ENCODE measurements at places on chromosomes 6 and 20.

DNA sequence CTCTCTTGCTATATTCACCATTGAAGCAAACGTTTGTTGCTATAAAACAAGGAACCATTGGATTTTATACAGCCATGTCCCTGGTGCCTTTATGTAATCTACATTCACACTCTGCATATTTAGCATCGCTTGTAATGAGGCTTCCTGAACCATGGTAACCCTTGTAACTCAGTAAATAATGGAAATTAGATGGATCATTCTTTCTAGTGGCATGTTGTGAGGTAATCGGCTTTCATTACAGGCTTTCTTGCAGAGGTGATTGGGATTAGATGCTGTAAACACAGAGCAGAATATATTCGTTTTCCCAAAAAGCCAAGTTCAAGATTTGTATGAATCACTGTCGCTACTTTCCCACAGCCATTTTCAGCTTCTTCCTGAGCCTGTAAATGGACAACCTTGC, 36.1 kb downstream of the SMPDL3A start:
- no peak for DNase-seq

- no peak for DNase-seq
Measured at GRCh38 chr6:142800240-142800639, 144.7 kb downstream of the HIVEP2 start.

DNA sequence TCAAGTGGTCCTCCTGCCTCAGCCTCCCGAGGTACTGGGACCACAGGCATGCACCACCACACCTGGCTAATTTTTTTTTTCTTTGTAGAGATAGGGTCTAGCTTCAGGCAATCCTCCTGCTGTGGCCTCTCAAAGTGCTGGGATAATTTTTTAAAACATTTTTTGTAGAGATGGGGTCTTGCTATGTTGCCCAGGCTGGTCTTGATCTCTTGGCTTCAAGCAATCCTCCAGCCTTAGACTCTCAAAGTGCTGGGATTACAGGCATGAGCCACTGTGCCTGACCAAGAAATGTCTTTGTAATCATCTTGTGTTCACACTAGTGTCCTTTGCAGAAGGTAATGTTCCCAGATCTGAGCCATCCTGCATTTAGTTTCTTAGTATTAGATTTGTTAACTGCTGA, 61.6 kb downstream of the RIPOR2 start:
- no peak for DNase-seq

- no peak for DNase-seq
Measured at GRCh38 chr6:121695329-121695728, 259.9 kb downstream of the GJA1 start.

DNA sequence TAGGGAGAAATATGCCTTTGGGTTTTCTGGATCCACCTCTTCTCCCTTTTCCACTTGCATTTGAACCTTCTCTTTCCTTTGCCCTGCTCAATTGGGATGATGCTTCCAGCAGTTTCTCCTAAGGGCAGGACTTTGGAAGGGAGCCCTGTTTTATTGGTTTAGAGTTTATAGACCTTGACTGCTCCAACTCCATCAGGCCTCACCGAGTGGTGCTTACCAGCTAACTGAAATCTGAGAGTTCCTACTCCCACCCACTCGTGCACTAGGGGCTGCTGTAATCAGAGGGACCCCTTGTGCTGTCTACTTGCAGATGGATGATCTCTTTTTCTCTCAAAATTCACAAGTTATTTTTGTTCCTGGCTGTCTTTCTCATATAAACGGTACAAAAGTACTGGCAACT, 121.3 kb upstream of the SLC22A16 start:
- DNase-seq: no peak

DNA sequence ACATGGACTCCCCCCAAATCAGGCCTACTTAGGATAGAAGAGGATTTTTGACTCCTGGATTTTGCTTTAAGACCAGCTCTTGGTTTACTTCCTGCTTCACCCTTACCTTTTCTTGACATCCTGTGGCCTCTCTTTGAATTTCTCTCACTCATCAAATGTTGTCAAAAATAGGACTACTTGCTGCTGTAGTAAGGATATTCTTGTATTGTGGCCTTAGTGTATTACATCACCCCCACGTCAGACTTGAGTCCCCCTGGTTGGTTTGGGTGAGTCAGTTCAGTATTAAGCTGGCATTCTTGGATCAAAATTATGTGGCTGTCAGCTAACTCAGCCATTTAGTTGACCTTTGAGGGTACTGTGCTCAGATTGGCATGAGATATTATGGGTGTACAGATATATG, 1.1 kb downstream of the TPX2 start:
- DNase-seq: peak; percentile 71

DNA sequence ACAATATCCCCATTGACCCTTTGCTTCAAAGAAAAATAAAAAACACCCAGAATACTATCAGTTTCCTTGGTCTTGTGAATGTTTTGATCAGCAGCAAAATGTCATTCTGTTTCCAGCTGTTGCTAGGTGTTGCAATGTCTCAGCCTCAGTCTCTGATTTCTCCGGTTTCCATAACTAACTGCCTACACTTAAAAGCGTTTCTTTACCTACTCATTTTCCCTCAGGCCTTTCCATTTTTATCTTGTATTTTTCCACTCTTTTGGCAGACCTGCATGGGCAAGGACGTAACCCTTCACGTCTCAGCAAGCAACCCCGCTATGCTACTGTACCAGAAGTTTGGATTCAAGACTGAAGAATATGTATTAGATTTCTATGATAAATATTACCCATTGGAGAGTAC, 49.4 kb downstream of the KAT14 start:
- DNase-seq: no peak

GRCh38 chr6:5828296-5828695, 178.4 kb downstream of the NRN1 start:
- no peak for DNase-seq

- DNase-seq: no peak
Measured at GRCh38 chr6:155882527-155883333, 427.1 kb upstream of the NOX3 start.

GRCh38 chr6:100300221-100300736, 164.4 kb downstream of the SIM1 start:
- no peak for DNase-seq

DNA sequence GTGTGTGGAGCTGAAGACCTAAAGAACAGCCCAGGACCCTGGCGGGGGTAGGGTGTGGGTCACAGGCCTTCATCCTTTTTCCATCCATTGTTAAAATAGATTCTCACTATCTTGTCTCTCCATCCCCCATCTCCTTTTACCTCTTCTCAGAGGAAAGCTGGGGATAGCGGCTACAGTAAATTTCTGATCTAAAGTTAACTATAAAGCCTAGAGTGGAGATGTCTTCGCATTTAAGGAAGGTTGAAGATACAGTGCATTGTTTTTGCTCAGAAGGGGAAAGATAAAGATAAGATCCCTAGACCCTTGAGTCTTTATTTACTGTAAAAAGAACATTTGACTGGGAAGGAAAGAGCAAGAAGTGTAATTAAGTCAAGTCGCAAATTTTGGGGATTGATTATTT, 8.6 kb downstream of the FOXA2 start:
- DNase-seq: no peak

- no peak for DNase-seq
Measured at GRCh38 chr6:37352384-37352783, 1.4 kb upstream of the RNF8 start.

DNA sequence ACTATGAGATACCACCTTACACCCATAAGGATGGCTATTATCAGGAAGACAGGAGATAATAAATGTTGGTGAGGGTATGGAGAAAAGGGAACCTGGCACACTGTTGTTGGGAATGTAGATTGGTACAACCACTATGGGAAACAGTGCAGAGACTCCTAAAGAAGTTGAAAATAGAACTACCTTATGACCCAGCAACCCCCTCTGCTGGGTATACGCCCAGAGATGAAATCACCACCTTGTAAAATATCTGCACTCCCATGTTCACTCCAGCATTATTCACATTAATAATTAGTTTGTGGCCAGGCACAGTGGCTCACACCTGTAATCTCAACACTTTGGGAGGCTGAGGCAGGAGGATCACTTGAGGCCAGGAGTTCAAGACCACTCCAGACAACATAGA, 26.8 kb downstream of the ZBTB9 start:
- DNase-seq: no peak

GRCh38 chr20:32206760-32207625, 550 bp downstream of the PLAGL2 start:
- DNase-seq: no peak

DNA sequence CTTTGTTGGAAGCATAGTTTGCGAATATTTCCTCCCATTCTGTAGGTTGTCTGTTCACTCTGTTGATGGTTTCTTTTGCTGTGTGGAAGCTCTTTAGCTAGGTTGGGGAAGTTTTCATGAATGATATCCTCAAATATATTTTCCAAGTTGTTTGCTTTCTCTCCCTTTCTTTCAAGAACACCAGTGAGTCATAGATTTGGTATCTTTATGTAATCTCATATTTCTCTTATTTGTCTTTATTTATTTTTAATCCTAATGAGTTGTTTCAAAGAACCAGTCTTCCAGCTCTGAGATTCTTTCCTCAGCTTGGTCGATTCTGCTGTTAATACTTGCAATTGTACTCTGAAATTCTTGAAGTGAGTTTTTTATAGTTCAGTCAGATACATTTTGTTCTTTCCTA, 628.0 kb upstream of the ID4 start:
- no peak for DNase-seq

DNA sequence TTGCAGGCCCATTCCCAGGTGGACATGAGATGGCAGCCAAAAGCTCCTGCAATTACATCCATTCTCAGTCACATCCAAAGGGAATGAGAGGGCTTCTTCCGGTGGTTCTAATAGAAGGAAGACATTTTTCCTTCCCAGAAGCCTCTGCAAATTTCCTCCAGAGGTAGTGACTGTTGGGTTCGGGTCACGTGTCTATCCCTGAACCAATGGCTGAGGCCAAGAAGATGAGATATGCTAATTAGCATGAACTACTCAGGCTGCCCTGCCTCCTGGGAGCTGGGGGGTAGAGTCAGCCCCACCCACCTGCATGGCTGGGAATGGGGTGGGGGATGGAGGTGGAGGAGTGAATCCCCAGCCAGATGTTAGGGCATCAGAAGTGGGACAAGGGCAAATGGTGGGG, 61.3 kb upstream of the IYD start:
- no peak for DNase-seq
